Forelimb muscle (tissue), 1 donor: ENCODE measurements at places on chromosomes 7 and 10.

DNA sequence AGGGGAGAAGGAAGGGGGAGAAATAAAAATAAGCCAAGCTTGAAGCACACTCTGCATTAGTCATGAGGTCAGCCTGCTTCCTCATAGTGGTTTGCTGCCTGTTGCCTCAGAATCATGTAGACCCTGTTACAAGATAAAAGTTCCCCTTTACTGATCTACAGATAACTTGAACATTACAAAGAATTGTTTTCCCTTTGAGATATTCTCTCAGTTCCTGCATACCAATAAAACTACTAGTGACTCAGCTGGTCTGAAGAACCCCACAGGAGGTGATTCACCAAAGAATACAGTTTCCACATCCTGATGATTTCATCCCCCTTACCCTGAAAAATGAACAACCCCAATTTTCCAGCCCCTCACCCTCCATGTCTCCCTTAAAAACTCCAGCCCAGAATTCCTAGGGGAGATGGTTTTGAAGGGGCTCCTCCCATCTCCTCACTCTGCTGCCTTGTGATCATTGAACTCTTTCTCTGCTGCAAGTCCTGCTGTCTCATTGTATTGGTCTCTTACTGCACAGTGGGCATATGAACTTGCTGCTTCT lies 31.5 kb upstream of the NRP1 start:
- DNase-seq: no peak

- DNase-seq: no peak
Observed at GRCh38 chr7:93115796-93116195, 2.0 kb downstream of the SAMD9 start.

DNA sequence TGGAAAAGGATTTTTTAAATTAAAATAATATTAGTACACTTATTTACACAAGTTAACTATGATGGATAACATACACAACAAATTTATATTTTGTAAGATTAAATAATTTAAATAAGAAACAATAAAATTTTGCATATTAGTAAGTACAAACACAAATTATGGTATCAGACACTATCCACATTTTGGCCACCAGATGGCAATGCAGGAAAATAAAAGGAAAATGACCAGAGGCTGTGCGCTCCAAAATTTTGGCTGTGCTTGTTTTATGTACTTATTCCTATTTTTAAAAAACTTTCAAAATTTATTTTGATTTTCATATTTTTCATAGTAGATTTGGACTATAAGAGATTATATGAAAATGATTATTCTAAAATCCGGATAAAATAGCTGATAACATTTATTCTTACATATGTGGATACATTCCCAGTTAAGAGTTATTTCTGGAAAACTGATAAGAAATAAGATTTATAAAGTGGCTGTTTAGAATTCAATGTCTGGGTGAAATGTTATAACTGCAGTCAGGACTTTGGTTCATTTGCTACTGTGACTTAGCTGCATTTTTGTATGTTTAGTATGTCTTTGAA lies 274.7 kb upstream of the HGF start:
- DNase-seq: peak; percentile 34

DNA sequence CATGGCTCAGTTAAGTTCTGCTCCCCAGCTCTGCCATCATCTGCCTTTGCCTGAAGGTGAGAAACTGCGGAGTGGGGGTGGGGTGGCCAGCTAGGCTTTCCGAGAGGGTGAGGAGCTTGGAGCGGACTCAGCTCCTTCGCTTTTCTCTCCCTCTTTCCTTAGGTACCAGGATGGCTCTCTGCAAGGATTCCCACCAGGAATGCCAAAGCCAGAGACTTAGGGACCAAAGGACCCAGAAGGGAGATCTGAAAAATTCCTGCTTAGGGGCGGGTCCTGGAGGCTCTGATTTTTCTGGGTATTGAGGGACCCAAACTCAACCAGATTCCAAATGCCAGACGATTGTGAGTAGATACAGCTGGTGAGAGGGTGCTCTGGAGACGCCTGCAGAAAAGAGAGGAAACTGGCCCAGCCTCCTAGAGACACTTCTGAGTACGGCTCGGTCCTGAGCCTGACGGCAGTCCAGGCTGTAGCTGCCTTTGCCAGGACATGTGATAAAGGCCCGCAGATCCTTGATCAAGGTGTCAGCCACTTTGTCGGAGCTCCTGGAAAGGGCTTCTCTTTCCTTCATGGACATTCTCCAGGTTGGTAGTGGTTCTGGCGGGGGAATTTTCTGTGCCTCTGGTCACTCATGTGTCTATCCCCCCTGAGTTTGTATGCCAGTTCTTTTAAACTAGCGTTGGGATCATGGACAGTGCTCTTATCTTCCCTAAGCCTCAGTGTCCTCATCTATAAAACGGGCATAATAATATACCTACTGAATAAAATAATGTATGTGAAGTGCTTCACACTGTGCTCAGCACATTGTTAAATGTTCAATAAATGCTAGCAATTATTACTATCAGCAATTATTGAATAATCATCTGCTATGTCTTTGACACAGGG lies 42.5 kb upstream of the BTRC start:
- no peak for DNase-seq

DNA sequence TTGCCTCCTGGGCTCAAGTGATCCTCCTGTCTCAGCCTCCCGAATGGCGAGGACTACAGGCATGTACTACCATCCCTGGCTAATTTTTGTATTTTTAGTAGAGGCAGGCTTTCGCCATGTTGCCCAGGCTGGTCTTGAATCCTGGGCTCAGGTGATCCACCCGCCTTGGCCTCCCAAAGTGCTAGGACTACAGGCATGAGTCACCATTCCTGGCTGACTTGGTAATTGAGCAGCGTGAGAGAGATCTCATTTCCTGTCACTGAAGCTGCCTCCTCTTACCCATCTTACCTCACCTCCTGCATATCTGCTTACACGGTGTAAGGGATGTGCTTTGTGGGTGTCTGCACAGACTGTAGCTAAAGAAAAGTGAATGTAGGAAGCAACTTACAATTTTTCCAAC lies 9.7 kb downstream of the IFIT3 start:
- no peak for DNase-seq

DNA sequence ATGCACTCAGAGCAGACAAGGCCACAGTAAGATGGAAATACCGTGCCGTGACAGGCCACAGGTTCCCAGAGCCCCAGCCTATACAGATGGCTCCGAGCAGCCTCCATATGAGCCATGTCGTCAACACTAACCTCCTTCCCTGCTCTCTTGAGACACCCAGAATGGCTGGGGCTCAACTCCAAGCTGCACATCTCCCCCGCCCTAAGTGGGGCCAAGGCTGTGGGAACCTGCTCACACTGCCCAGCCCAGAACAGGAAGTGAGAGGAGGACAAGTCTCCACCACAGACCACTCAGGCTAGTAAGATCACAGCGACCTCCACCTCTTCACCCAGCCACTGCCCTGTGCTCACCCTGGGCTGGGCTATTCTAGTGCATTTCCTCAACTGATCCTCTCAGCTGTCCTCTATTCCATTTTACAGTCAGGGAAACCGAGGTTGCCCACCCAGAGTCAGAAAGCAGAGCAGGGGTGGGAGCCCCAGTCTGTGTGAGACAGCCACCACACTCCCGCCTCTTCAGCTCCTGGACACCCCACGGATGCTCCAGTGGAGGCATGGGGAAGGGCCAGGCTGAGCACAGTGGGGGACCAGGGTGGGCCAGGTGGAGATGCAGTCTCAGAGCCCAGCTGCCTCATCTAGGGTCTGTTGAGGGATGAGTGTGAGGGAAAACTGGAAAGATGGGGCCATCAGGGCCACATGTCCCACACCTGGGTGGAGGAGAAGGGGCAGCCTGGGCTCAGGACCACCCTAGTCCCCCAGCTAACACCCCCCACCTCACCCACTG lies 11.6 kb downstream of the GRID1 start:
- DNase-seq: no peak

DNA sequence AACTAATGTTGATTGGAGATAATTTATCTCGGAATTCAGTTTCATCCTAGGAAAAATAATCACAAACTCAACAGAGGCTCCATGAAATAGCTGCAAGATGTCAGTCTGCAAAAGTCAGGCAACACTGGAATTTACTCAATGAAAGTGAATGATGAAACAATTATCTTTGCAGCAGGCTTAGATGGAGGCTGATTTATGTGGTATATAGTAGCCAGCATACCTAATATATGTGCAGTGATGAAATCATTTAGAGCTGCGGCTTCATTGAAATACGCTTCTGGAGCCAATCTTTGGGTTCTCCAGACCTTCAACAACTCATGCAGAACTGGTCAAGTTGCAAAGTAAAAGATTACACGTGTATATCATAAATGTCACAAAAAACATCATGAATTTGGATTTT lies 113.3 kb downstream of the ITGA8 start:
- no peak for DNase-seq
